ENCODE measurements at places on chromosomes 2 and 18.

GRCh38 chr18:78789850-78790249 is 189.8 kb upstream of the SALL3 start:
- DNase-seq, result no peak

DNA sequence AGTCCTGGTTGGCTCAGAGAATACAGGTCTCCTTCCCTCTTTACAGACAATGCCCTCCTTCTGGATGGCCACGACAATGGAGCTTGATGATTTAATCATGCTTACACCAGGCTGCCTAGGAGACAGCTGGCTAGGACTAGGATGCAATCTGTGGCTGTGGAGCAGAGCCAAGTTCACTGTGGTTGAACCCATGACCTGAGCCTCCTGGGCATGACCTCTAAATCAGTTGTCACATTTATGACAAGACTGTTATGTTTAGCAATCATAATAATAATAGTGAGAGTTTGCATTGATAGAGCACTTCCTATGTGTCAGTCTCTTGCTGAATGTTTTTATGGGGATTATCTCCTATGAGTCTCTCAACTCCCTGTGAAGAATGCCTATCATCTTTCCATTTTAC is 244.1 kb downstream of the ICOS start:
- no peak for DNase-seq

GRCh38 chr18:49716035-49716434 is 97.3 kb downstream of the ACAA2 start:
- DNase-seq, result no peak

- no peak for DNase-seq
Observed at GRCh38 chr2:170771421-170771937, 1.3 kb downstream of the ERICH2 start.

- DNase-seq, result no peak
Observed at GRCh38 chr2:54803783-54804751, 80.6 kb downstream of the EML6 start.

GRCh38 chr2:18077704-18078103 is 199.2 kb downstream of the KCNS3 start:
- DNase-seq, result no peak

DNA sequence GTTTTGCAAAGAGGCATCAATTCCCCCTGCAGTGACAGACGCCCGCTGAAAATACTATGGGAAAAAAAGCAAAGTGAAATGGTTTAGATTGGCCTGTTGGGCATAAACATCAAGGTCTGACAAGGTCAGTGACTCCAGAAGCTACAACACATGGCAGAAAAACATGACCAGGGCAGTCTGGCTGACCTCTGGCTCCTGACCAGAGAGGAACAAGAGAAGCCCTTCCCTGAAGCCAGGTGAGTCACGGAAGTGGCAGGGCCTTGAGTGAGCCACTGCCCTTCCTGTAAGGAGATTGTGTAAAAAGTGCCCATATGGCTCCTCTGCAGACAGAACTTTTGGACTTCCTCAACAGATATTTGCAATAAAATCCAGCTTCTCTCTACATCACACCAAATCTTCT is 72.0 kb downstream of the DNER start:
- DNase-seq, result no peak

DNA sequence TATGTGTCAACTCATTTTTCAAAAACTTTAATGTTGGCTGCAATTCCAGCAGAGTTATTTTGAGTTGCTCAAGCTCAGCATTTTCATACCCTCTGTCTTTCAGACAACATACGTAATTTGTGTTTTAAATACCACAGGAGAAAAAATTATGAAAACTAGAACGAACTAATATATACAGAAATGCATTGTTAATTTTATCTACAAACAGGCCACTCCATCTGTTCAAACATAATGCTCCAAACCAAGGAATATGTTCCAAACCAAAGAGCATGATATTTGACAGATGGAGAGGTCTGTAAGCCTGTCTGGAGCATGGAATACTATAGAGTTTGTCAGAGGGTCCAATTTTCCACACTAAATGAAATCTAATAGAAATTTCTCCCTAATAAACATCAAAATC is 536.2 kb upstream of the FSIP2 start:
- DNase-seq, result no peak

- DNase-seq, result peak; percentile 87
Observed at GRCh38 chr2:218284106-218284811, 8.0 kb downstream of the TMBIM1 start.

DNA sequence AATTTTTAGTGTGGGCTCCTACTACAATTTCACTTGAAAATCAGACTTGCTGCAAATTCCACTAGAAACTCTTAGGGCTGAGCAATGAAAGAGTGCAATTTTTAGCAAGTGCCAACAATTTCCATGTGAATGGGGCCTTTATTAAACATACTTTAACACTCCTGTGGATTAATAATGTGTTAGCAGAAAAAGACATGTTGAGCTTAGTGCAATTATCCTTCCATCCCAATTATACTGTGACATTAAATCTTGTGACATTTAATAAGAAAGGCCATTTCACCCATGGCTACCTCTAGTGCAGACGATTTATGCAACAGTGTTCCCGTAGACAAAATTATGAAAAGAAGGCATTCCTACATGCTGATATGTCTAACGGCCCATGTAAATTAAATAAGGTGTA is 639.7 kb downstream of the STK39 start:
- no peak for DNase-seq

GRCh38 chr2:177118636-177119035 is 94.0 kb upstream of the HNRNPA3 start:
- DNase-seq, result no peak

- DNase-seq, result no peak
Observed at GRCh38 chr2:205683502-205684367, 1.4 kb downstream of the NRP2 start.

- no peak for DNase-seq
Observed at GRCh38 chr2:49788300-49788699, 634.0 kb upstream of the FSHR start.

DNA sequence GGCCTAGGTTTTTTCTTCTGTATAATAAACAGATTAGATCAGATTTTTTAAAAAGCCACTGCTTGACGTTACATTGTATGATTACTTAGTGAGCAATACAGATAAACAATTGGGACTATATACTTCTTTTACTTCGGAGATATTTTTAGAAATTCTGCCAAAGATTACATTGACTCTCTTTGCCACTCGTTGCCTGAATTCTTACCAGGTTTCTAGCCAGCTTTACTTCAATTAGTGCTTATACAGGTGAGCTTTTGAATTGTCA is 156.6 kb downstream of the HAUS1 start:
- DNase-seq, result no peak

DNA sequence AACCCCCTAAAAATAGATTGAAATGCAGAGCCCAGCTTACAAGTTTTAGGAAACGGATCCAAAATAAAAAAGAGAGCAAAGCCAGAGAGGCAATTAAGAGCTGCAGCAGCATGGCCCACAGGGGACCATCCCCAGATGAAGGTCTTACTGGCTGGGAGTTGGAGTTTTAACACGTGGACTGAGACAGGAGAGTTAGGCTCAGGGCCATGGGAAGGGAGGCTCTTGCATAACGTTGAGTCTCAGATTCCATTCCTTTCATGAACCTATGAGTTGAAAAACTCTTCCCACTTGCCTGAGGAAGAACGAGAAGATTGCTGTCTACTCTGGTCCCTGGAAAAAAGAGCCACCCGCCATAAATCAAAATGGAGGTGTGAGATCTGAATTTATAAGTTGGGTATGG is 101.8 kb upstream of the NDUFV2 start:
- no peak for DNase-seq

DNA sequence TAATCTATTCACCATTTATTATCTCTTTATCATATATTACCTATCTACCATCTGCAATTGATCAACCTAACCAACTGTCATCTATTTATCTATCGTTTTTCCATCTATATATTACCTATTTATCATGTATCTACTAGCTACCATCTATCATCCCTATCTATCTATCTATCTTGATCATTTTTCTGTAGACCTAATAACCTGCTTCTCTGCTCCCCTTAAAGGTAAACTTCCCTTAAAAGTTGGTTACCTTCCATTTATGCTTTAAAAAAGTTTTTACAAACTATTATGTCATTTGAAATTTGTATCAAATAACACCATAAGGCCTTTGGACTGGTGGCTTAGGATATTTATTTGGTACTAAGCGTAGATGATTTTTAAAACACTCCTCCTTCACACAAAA is 47.2 kb downstream of the TMEM18 start:
- DNase-seq, result no peak

DNA sequence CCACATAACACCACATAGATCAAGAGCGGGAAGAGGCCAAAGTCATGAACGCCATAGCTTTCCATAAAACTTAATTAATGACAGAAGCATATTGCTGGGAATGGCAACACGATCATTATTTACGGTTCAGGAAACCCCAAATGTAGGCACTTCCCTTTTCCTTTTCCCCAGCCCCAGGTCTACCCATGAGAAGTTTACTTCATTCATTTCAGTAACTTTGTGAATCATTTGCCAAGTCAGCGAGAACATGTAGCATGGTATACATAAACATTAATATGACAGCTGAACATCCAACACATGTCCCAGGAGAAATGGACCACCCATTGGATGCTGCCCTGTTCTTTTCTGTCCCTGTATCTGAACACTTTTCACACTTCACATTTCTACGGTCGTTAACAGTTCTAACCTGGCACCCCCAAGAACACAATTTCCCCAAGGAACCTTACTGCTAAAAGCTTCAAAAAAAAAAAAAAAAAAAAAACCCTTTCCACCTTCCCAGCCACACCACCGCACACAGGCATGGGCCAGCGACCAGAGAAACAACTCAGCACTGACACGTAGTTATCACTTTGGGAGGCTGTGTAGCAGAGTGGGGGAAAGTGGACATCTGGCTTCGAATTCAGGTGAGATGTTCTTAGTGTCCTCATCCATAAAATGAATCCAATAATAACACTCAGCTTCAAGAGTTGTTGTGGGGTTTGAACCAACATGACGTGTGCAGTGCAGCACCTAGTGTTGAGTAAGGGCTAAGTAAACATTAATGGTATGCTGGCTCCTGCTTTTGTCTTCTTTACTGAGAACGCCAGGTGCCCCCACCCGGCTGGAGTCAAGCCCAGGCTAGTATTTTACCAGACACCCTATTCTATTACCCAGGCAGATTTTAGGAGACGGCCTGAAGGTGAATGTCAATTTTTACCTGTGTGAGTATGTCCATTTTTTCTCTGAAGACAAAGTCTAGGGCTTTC is 371.5 kb downstream of the LNPK start:
- no peak for DNase-seq

- no peak for DNase-seq
Observed at GRCh38 chr18:48974304-48975119, 23.7 kb upstream of the SMAD7 start.

- DNase-seq, result no peak
Observed at GRCh38 chr18:57404345-57404744, 30.8 kb upstream of the ONECUT2 start.

DNA sequence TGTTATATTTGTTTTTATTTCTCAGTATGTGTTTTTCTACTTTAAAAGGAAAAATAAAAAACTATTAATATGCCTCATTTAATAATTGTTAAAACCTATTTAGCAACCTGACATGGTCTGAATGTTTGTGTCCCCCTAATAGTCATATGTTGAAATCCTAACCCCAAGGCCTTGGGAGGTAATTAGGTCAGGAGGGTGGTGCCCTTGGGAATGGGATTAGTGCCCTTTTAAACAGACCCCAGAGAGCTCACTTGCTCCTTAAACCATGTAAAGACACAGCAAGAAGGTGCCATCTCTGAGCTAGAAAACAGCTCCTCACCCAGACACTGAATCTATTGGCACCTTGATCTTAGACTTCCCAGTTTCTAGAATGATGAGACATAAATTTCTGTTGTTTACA is 71.8 kb downstream of the CHST9 start:
- DNase-seq, result no peak

- no peak for DNase-seq
Observed at GRCh38 chr2:136248242-136248641, 130.3 kb upstream of the CXCR4 start.

GRCh38 chr2:2018713-2019410 is 274.5 kb upstream of the PXDN start:
- DNase-seq, result no peak

DNA sequence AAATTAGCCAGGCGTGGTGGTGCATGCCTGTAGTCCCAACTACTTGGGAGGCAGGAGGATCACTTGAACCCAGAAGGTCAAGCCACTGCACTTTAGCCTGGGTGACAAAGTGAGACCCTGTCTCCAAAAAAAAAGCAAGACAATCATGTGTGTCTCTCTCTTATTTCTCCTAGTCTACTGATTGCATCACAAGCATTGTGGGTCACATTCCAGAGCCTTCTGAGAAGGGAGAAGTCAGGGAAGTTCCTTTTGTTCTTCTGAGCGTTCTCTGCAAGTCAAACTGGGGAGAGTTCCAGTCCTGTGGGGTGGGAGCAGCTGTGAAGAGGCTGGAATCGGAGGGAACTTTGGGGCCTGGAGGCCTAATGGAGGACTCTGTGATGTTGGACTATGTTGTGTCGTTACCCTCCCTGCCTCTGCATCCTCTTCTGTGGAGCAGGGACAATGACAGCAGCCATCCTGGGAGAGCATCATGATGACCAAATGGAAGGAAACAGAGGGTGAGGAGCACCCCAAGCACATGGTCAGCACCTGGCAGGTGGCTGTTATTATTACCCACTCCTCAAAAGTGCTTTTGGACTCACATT is 115.4 kb downstream of the MRO start:
- no peak for DNase-seq

DNA sequence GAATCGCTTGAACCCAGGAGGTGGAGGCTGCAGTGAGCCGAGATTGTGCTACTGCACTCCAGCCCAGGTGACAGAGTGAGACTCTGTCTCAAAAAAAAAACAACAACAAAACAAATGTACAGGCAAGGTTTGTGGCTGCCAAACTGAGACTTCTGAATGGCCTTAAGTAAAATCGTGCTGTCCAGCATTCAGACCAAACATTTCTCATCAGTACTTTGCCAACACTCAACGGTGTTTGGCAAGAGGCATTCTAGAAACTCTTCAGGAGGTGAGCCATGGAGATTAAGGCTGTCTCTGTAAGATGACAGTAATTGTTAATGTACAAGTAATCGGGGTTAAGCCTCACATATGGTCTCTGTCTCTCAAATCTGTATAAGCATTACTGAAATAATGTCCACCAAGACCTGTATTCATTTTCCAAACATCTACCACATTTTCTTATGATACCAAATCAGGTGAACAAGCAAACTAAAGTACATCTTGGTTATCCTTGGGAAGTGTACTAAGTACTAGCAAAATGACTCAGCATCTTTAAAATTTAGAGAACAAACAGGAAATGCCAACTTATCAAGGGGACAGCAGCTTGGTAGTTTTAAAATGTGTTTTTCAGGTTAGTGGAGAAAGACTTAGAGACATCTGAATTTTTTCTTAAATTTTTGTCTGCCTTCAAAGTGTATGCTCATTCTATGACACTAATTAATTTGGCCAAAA is 29.3 kb downstream of the SERPINE2 start:
- DNase-seq, result peak; percentile 12

GRCh38 chr2:135078417-135078816 is 26.3 kb downstream of the RAB3GAP1 start:
- no peak for DNase-seq

DNA sequence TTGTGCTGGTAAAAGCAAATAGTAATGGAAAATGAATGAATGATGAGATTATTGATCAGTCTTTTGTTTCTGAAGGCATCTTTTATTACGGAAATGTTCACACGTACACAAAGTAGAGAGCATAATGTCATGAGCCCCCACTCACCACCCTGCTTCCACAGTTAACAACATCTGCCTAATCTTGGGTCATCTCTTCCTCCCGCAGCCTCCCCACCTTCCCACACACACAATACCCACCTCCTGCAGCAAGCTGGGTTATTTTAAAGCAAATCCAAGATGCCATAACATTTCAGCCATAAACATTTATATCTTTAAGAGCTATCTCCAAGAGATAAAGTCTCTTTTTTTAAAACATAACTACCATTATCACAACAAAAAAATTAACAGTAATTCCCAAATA is 36.3 kb downstream of the CYP27C1 start:
- no peak for DNase-seq
